NCI-H146 (cell line): ENCODE measurements at places on chromosomes 2 and 18.
A peak's percentile ranks its signal among the peaks of the same experiment; 100 is the strongest.

DNA sequence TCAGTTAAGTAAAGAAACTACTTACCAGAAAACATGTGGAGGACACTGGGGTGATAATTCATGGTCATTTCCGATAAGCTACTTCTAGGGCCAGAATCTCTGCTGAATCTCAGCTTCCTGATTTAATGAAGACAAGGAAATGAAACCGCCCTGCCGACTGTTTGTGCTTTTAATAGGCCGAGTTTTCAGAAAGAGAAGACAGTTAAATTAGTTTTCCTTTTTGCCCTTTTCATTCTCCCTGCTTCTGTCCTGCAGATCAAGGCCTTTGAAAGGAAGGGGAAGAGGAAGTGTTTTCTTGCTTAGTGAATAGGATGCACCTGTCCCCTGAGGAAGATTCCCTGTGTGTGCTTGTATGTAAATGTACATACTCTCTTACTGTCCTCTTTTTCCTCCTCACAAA is 126.6 kb downstream of the SH3RF3 start:
- DNase-seq = no peak

DNA sequence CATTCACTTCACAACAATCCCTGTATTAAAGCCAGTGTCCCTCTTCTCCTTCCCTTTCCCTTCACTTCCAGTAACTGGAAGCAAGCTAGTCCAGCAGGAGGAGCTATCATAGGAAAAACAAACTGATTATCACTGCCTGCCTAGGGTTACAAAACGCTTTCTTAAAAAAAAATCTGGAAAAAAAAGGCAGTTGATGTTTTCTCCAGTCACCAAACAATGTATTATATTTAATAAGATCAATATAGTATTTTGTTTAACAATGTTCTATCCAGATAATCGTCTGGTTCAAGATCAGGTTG is 78.8 kb upstream of the ITGB6 start:
- no peak for DNase-seq

DNA sequence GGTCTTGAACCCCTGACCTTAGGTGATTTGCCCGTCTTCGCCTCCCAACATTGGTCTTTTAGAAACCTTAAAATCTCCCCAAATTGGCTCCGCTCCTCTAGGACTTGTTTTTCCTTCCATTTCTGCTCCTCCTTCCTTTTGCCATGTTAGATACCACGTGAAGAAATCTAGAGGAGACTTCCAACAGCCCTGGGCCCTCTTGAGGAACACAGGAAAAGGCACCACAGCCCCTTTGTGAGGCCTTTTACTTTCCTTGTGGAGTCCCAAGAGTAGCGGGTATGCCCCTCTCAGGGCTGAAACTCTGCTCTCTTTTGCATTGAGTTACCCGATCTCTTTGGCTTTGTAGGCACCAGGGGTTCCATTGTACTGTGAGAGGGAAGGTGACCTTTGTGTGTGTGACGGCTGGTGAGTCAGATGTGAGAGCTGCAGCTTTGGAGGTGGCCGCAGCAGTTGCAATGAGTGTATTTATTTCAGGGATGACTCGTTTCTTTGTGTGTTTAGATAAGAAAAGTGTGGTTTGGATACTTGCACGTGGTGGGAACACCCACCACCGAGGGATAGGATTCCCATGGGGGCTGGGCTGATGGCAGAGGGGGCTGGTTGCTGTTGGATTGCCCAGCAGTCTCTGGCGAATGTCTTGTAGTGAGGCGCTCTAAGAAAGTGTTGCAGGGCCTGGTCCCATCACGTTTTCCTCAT is 218.4 kb upstream of the HS6ST1 start:
- peak; percentile 65 for DNase-seq

DNA sequence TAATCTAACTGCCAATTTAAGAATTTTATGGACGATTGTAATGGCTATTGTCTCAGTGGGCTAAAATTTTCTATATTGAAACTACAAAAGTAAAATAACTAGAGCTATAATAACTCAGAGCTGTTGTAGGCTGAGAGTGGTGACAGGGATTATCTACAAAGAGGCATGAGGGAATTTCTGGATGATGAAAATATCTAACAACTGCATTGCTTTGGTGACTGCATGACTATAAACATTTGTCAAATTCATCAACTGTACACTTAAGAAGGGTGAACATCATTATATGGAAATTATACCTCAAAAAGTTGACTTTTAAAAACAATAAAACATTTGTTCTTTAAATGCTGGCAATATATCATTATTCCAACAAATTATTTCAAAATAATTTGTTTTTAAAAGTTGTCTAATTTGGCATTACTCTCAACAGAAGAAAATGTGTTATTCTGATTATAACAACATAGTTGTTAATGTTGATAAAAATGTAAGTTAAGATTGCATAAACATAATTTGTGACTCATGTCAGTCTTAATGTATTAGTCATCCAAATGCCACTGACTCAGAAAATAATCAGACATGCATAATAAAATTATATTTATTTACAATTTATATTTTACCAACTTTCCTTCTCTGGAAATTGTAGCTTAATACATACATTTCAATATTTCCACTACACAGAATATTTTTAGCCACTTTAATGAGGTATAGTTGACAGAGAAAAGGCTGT is 865.1 kb upstream of the VRK2 start:
- DNase-seq = no peak
